ENCODE measurements at places on chromosomes 2 and 18.

- DNase-seq: no peak
Measured at GRCh38 chr18:76981396-76981968, 151.1 kb downstream of the MBP start.

DNA sequence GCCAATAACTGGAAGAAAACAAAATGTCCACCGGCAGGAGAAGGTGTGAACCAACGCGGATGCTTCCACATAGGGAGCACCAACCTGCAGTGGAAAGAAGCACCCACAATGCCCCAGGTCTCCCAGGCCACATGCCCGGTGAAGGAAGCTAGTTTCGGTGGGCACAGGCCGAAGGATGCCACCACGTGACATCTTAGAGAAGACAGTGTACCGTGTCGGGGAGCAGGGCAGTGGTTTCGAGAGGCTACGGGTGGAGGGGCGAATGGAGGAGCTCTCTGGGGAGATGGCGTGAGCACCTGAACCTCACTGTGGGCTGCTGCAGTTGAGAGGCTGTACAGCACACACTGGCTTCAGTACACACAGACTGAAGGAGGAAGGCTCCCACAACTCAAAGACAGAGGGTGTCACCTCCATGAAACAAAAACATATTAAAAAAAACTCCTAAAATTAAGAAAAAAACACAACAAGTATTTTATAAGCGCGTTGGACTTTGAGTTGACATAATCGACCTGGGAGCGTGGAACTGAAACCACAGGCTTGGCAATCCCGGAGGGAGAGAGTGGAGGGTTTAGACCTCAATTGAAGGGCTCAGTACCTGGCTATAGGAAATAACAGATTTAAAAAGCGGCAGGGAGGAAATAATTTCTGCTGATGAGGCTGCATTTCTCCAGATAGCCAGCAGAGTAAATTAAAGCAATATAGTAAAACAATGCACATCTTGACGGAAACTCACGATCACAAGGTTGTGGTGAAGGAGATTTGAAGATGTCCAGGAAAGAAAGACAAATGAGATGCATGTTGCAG, 160.1 kb downstream of the RTP5 start:
- no peak for DNase-seq

- DNase-seq: no peak
Measured at GRCh38 chr2:197071213-197071612, 144.7 kb upstream of the PGAP1 start.

DNA sequence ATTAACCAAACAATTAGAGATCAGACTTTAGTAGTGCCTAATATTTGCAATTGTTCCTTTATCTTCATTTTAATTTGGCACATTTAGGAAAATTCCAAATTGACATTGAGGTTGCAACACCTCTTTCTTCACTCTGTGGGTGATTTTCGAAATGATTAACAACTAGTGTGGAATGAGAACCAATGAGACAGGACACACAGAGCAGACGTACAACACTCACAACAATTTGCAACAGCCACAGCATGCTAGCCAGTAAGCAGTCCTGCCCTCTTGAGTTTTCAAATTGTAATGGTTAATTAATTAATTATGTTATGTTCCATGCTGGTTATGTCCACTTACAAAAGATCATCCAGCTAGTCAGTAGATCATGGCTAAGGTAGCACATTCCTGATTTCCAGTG, 339.3 kb downstream of the LRP1B start:
- DNase-seq: no peak

- no peak for DNase-seq
Measured at GRCh38 chr2:21467280-21467818, 343.6 kb downstream of the TDRD15 start.

DNA sequence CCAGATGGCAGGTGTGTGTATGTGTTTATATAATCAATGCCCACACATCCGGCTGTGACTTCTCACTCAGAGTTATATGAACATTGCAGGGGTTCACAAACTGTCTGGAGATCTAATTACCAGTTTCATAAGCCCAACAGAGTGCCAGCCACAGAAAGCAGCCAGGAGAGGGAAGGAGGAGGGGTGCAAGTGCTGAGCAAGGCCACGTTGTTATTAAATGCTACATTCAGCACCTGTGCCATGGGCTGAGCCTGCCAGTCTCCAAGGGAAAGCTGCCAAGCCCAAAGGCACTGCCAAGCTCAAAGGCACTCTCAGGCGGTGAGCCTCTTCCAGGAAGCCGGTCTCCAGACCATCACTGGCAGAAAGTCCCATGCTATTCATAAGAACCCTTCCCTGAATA, 17.4 kb downstream of the XDH start:
- no peak for DNase-seq

DNA sequence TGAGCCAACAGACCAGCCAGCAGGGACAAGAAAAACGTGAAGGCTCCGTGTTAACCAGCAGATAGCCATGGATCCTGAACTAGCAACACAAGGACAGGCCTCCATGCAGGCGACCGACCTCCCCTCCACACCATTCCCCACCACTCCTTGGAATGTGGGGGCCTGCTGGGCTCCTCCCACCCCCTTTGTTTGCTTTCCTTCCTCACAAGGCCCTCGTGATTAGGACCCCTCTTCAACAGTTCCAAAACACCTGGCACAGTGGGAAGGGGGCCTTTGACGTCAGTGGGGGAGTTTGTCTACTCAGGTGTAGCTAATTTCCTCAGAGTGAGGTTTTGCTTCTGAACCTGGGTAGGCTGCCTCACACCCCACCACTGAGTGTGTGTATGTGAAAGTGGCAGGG, 37.8 kb downstream of the SLC14A2 start:
- no peak for DNase-seq

GRCh38 chr18:74377776-74378175, 62.1 kb downstream of the C18orf63 start:
- DNase-seq: no peak

DNA sequence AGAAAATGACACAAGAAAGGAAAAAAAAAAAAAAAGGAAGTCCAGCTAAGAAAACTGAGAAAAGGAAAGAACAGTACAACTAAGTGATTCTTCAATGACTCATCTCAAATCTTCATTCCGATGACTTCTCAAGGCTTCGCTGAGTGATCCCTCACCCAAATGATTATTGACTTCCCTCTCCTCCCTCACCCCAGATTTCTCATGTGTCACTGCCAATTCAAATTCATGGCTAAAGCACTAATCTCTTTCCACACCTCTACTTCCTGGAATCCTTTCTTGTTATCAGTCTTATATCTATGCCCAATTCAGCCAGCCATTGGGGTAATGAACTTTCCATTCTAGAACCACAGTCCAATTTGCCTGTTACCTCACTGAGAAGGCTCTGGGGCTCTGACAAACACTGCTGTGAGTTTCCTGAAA, 7.2 kb upstream of the ABCB11 start:
- peak; percentile 67 for DNase-seq

GRCh38 chr2:196220671-196221070, 49.3 kb upstream of the STK17B start:
- DNase-seq: no peak

GRCh38 chr2:239765076-239765845, 259.9 kb downstream of the NDUFA10 start:
- no peak for DNase-seq

GRCh38 chr2:8505311-8505920, 176.4 kb upstream of the ID2 start:
- no peak for DNase-seq

DNA sequence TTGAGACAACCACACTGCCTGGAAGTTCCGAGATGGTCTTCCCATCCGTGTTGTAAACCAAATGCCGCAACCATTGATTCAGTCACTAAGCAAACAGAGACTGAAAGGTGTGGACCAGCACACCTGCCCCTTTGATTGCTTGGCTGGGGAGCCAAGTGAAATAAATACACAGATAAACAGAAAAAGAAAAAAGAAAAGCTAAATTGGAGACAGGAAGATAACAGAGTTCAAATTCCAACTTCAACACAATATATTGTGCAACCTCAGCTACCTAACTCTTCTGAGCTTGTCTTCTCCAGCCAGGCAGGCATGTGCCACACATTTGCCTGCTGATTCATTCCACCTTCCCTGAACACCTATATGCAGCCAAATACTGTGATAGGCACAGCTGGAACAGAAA, 110.9 kb downstream of the PID1 start:
- DNase-seq: no peak

- DNase-seq: no peak
Measured at GRCh38 chr18:44136326-44136725, 544.4 kb upstream of the SETBP1 start.

GRCh38 chr2:159086342-159086741, 117.9 kb downstream of the TANC1 start:
- no peak for DNase-seq

DNA sequence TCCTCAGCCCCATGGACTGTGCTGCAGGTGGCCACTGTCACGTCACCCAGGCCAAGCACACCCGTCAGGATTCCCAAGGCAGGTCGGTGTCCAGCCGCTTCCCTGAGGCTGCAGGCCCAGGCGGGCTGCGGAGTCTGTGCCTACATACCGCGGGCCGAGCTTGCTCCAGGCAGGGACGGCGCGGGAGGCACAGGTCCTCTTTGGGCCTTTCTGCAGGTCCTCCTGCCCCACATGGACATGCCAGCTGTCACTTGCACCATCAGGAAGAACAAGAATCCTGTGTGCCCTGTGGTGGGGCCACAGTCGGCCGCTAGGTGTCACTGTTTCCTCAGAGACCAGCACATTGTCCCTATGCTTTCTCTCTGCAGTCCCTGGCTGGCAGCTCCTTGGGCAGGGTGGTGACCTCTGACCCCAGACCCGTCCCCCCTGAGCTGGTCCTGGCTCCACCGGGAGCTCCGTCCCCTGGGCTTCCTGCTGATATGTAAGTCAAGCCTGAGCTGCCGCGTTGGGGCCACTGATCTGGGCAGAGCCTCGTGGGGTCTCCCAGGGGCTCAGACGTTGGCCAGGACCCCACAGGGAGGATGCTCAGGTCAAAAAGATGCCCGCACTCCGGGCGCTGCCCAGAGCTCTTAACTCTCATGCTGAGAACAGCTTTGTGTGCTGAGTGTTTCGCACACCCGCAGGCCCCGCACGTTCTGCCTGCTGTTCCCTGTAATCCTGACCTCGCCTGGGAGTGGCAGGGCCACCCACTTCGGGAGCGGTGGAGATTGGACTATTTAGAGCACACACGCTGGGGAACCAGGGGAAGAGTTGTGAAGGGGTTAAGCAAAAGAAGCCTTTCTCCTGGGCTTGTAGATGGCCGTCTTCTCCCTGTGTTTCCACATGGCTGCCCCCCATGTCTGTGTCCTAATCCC, 17.3 kb upstream of the AGXT start:
- peak; percentile 54 for DNase-seq

DNA sequence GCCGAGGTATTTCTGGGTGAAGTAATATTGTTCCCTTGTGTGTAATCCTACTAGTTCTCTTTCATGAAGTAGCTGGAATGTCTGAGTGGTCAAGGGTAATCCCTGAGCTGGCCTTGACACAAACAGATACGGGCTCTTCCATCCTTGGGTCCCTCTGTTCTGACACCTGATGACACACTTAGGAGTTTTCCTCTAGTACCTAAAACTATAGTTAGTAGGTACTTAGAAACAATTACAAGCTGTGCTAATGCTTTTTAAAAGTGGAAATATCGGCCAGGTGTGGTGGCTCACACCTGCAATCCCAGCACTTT, 59.2 kb upstream of the IL1R1 start:
- DNase-seq: no peak

- no peak for DNase-seq
Measured at GRCh38 chr2:160538559-160539355, 45.1 kb upstream of the RBMS1 start.

- DNase-seq: no peak
Measured at GRCh38 chr2:152730591-152731333, 12.3 kb downstream of the ARL6IP6 start.

DNA sequence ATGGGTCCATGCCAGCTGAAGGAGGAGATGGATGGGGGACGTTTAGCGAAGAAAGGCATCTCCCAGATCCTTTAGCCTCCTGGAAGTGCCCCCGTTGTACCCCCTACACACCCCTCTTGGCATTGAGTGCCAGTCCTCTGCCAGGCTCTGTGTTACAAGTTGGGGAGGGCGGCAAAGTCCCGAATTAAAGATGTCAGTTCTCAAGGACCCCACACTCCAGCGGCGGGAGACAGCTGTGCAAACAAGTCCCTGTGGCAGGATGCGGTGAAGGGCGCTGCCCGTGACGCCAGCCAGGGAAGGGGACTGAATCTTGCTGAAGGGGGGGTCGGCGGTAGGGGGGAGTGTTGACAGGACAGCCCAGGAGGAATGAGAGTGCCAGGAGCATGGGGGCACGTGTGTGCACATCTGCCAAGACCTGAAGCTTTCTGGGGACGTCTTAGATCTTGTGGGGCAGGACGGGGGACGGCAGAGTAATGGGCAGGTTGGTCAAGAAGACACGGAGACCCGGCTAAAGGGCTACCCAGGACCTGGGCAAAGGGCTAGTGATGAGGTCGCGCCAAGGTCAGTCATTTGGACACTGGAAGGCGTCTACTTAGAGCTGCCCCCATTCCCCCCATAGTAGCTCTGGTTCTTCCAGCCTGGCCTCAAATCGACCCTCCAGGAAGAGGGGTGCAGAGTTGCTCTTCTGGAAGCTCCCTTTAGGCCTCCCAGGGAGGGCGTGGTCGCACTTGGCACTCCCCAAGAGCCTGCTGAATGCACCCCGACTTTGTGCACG, 2.8 kb upstream of the CTDSP1 start:
- DNase-seq: peak; percentile 63

DNA sequence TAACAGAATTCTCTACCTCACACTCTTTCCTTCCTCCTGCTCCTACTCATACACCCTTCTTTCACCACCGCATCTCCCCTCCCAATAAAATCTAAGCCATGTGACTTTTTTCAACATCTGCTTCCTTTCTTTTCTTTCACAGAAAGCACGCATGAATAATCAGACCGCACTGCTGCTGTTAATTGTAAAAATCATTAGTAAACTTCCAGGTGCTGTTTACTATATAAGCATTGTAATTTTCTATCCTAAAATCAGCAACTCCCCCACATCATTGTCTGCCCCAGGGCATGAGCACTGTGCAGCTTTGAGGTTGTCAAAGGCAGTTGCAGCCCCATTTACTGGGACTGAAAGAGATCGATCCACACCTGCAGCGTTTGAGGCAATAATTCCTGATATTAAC, 782.6 kb upstream of the ID2 start:
- DNase-seq: no peak

DNA sequence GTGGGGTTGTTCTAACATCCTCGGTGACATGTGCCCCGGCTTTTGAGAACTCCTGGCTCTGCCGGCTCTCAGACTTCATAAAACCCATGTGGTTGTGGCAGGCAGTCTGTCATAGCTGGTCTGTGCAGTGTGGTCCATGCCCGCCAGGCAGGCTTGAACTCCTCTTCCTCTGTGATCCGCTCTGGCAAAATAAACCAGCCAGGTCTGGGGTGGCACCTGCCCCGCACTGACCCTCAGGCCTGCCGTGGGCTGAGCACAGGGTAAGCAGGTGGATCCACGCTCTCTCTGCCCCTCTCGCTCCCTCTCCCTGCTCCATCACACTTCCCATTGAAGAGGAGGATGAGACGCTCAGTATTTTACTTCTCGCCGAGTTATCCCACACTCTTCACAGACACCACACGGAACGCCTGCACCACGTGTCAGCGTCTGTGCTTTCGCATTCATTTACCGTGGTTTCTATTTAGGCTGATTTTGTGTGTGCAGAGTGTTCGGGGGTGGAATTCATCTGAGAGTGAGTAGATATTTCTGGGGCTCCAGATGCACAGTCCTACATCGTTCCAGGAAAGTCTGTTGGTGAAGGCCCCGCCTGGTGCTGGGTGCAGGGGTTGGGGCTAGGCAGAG, 56.4 kb downstream of the RTP5 start:
- no peak for DNase-seq
